GM18507 (cell line): ENCODE measurements at places on chromosomes 7 and 10.

DNA sequence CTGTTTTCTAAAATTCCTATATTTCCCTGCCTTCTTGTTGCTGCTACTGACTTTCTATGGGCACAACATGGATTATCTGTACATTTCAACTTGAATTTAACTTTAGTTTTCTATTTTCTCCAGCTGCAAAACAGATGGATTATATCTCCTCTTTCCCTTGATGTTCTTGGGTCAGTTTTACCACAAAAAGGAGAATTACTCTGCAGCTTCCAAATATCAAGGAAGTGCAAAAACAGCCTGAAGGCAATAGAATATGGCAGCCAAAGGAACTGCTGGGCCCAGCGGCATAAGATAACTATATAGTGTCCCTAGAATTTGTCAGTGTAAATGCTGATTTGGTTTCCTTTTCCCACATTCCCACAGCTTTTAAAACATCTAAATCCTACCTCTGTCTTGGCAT, 29.1 kb downstream of the CPED1 start:
- DNase-seq: no peak

GRCh38 chr7:21886396-21886795, 59.3 kb downstream of the CDCA7L start:
- no peak for DNase-seq

- no peak for DNase-seq
These were observed 667.6 kb upstream of the FOXK1 start for GRCh38 chr7:4014346-4015050.

GRCh38 chr10:932589-932988, 1.1 kb upstream of the LARP4B start:
- DNase-seq: no peak

DNA sequence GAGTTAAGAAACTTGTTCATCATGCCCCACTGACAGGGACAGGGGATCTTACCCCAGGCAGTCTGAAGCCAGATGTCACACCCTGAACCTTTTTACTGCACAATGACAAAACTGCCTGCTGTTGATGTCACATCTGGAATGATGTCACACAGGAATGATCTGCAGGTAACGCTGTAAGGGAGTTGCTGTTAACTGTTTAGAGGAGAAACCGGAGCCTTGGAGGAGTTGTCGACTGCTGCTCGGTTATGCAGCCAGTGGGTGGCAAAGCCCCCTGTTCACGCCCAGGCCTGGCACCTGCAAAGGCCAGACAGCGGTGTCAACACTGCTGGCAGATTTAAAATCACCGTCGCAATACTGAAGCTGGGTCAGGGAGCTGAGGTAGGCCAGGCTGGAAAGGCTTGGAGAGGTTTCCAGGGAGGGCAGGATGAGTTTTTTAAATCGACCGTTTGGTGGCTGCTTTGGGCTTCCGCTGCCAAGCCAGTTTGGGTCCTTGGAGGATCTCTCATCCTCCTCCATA, 10.0 kb upstream of the SLIT1 start:
- no peak for DNase-seq

DNA sequence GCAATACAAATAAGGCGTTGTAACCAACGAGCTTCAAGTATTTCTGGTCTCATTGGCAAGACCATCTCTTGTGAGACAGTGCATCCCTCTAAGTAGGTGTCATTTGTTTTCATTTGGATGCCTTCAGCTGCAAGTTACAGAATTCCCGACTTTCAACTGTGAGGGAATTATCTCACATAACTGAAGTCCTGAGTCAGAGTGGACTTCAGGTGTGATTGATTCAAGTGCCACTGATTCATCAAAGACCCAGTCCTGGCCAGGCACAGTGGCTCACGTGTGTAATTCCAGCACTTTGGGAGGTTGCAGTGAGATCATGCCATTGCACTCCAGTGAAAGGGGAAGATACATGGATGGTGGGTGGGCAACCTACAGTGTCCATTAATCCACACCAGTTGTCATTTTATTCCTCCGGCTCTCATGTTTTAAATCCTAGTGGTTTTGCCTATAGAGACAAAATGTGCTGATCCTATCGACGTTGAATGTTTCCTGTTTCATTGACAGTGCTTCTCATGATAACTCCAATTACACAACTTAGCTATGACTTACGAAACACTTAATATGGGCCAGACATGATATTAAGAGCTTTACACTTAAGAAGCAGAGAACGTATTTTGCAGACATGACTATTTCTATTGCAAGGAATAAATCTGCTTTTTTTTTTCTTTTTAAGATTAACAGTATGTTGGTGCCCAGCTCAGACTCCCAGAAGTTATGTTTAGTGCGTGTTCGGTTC, 268.0 kb downstream of the FRMD4A start:
- DNase-seq: no peak

- no peak for DNase-seq
These were observed 393.6 kb upstream of the GALNT17 start for GRCh38 chr7:70738151-70738885.

DNA sequence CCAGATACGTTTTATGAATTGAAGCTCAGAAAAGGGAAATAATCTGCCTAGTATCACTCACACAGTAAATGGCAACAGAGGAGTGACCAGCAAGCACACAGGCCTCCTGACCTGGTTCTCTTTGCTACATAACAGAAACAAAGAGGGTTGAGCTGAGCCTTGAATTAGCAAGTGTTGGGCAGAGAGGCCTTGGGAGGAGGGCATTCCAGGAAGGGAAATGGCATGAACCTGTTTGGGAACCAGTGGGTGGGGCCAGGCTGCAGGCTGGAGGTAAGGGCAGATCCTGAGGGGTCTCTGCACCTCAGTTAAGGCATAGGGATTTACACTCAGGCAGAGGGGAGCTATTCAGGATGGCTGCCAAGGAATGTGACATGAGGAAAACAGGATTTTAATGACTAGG, 24.8 kb upstream of the CYCS start:
- DNase-seq: no peak

DNA sequence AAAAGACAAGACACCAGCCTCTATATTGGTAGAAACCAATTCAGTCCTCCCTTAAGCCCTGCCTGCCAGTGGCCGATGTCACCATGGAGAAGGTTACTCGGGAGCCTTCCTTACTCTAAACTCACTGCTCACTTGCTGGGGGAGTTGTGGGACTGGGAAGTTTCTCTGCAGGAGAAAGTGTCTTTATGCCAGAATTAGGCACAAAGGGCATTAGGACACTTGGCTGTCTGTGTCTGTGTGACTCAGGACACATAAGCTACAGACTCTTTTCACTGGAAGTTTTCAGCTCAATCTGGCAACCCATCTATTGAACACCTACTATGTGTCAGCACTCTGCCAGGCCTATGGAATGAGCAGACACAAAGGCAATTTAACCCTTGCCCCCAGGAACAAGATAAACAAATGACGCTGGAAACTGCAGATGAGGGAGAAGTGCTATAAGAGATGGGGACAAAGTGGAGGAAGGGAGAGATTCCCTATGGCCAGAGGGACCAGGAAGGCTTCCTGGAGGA, 49.5 kb upstream of the CACUL1 start:
- DNase-seq: no peak

DNA sequence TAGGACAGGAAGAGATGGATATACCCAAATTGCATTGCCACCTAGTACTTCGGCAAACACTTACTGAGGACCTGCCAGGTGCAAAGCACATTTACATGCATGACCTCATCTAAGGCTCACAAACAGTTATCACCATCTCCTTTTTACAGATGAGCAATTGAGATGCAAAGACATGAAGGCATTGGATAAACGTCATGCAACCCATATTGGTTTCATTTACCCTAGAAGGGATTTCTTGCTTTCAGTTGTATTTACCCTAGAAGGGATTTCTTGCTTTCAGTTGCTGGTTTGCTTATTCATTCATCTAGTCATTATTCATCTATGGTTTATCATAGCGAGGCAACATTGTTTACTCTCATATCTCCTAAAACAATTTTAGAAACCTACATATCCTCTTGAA, 52.2 kb downstream of the STEAP1B start:
- DNase-seq: peak; percentile 28

- DNase-seq: no peak
These were observed 408.0 kb downstream of the RPS24 start for GRCh38 chr10:78441694-78442093.

DNA sequence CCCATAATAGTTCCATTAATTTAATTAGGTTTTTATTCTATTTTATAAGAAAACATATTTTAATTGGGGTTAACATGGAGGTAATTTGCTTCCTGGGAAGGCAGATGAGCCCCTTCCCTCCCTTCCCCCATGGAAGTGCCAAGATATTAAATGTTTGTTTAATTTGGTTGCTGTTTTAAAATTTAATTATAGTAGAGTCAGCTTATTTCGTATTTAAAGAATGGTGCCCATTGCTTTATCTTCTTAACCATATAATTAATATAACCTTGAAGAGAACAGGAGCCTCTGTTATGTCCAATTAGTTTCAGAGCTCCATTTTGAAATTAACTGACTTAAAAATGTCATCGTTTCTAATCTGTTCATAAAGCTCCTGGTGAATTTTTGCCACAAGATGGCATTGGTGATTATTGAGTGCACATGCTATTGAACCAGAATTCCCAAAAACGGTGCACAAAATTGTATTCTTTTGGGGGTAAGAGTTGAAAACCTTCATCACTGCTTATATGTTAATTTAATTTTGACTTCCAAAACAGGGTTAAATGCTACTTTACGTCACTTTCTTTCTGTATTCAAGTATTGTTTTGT, 26.0 kb downstream of the KLHDC10 start:
- DNase-seq: no peak

DNA sequence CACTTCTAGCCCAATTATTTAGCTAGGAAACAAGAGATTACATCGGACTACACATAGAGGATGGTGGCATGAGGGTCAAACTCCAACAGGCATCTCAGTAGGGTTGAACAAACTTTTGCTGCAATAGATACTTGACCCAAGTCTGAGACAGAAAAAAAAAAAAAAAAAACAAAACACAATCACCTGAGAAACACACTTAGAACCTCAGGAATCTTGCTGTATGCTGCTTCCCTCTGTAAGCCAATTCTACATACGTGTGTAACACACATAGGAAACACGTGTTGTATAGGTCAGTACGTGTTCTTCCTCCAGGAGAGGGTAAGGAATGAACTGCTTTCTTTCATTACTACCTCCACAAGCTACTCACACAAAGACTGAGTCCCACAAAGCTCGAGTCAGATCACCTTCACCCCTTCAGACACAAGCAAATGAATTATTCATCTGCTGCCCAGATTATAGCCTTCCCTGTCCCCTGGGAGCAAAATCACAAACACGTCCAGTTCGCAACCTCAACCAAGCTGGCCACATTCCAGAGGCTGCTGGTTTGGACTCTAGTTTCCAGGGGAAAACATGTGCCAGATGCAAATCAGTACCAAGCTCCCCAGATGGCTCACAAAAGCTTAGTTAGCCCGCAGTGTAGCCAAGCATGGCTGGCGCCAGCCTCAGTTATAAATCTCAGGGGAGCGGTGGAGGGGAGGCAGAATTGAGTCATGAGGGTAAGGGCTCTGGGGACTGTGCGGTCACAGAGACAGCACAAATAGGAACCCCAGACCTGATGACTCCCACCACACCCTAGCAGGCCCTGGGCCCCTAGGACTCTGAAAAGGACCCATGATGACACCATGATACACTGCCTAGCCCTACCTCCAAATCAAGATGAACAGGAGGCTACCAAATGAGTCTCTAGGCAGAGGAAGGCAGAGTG, 15.1 kb downstream of the PSAP start:
- peak; percentile 85 for DNase-seq

DNA sequence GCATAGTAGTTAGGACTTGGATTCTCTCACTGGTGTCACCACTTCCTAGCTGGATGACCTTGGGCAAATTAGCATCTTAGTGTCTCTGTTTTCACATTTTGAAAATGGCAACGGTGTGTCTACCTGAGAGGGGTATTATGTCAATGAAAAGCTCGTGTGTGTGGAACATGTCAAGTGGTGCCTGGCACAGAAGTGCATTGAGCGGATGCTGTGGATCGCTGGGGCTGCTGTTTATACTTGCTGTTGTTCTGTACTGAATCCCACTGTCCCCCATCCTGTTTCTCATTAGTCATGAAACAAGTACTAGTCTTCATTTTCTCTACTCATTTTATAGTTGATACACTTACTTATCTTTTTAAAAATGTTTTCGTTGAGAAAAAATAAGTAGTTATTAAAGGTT, 26.1 kb downstream of the RBM33 start:
- DNase-seq: no peak

DNA sequence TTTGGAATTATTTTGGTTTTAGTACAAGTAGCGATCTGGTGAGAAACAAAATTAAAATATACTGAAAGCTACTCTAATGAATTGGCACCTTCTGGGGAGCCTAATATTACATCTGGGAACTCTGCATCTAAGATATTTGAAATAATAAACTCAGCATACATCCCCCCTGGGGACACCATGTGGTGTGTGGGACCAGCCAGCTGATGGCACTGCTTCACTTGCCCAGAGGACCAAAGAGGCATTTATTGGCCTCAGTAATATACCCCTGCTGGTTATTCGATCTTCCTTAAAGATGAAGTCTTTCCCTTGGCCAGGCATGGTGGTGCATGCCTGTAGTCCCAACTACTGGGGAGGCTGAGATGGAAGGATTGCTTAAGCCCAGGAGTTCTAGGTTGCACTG, 195.1 kb upstream of the AUTS2 start:
- no peak for DNase-seq

GRCh38 chr10:32232378-32232777, 114.6 kb downstream of the EPC1 start:
- DNase-seq: no peak

GRCh38 chr7:24721481-24722001, 35.7 kb downstream of the GSDME start:
- DNase-seq: no peak

DNA sequence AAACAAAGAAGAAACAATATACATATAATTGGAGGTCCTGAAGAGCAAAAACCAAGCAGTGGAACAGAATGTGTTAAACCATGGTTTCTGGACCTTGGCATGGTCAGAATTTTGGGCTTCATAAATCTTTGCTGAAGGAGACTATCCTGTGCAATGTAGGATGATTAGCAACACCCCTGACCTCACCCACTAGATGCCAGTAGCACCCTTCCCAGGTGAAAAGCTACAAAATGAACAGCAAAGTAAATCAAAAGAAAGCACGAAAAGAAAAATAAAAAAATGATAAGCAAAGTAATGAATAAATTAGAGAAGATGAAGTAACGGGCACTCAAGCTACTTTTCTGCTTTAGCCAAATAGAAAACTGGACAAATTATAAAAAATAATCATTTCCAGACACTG, 19.2 kb upstream of the ZPBP start:
- DNase-seq: no peak

DNA sequence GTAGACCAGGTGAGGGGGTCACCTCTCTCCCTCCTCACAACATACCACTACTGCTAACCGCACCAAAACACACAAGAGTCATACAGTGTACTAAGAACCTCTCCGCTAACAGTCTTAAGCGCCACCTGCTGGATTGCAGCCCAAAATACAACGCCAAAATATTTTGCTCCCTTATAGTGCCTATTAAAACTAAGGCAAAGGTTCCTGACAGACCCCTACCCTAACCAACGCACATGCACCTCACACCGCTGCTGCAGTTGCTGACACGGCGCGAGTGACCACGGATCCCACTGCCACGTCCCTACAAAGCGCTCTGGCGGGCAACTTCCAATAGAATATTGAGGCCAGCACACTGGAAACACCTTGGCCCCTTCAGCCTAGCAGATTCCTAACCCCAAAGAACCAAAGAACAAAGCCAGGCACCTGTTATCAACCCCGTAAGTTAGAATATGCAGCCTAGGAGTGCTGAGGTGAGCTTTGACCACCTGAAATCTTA, 563.6 kb upstream of the SEMA3D start:
- peak; percentile 8 for DNase-seq

GRCh38 chr10:67770537-67770936, 67.5 kb downstream of the DNAJC12 start:
- DNase-seq: no peak

- no peak for DNase-seq
These were observed 31.5 kb downstream of the MACROH2A2 start for GRCh38 chr10:70084189-70084588.
